RPMI7951 (cell line): ENCODE measurements at places on chromosomes 7 and 10. TPM values are rescaled to one million over a fixed set of nuclear protein-coding genes. Genes with fewer than 3 reads are reported as not detected.

- DNase-seq = no peak
Measured at GRCh38 chr7:70094831-70095230, 496.6 kb downstream of the AUTS2 start.

GRCh38 chr10:119498889-119499676 is 43.4 kb downstream of the RGS10 start:
- peak; percentile 42 for DNase-seq

DNA sequence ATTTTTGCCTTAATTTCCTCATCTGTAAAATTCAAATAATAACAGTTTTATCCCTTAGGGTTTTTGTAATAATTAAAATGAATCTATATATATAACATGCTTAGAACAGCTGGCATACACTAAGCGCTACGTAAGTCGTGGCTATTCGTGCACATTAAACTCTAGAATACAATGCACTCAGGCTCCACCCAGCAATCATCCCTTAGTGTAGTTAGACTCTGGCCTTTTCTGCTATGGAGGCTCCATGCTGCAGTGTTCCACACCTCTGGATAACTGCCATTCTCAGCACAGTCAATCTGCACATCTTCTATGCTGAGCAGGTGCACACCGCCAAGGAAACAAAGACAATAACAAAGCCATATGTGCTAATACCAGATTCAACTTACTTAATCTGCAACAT is 92.9 kb downstream of the IPMK start:
- no peak for DNase-seq

DNA sequence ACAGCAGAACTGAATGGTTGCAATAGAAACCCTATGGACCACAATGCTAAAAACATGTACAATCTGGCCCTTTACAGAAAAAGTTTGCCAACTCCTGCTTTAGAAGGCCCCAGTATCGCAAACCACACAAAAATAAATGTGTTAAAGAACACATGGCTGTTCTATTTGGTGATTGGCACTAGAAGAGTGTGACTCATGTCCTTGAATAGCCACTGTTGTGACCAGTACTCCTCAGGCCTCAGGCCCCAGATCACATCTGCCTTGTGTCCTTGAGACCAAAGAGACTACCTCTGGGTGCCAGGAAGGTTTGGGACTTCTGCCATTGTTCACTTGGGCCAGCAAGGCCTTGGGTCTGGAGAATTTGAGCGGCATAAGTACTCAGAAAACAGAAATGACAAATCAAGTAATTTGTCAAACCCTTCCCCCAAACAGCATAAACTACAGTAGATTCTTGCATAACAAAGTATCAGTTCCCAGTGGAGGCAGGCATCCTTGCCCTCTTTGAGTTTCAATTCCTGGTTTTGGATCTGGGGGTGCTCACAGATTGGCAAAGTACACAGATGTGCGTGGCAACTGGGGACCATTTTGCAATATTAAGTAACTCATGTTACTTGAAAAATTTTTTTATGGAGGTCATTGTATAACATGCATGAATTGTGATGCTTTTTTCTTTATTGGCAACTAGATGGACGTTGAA is 50.2 kb downstream of the MTURN start:
- DNase-seq = peak; percentile 91

DNA sequence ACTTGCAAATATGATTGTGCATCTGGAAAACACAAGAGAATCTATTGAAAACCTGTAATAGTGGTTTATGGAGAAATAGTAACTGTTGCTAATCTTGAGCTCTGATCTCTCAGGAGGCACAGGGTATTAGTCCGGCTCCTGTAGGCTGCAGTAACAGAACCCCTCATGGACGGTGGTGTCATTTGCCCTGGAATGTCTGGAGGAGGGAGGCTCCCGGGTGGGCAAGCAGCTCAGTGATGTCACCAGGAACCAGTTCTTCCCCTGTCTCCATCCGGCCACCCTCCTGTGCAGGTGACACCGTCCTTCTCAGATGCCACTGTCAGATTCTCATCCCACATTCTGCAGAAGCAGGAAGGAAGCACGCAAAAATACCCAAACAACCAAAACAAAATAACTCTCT is 29.3 kb downstream of the INPP5A start:
- DNase-seq = no peak

DNA sequence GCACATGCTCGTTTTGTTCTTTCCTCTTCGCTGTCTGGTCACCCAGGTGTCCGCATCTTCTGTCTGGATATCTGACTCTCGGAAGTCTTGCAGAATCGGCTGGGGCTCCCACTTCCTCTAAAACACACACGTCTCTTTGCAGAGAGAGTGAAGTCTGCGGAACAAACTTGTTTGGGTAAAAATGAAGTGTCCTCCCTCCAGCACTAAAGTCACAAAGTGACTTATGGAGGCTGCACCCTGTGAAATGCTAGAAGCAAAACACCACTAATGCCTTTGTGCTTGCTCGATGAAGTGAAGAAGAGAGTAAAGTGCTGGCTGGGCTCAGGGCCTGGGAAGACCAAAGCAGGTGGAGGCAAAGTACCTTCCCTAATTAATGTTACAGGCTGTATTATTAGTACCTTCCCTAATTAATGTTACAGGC is 71.4 kb downstream of the FGFR2 start:
- DNase-seq = no peak

DNA sequence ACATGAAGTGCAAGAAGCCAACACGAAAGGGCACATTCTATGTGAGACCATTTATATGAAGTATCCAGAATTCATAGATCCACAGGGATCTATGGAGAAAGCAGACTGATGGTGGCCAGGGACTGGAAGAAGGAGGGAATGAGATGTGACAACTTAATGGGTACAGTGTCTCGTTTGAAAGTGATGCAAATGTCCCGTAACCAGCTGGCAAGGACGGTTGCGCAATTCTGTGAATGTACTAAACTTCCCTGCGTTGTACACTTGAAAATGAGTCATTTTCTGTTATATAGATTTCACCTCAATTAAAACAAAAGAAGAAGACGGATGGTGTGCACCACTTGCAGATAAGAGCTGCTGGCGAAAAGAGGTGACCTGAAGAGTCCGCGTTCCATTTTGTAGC is 861.1 kb downstream of the TYW1 start:
- peak; percentile 3 for DNase-seq

LEP gene
- not detected in 2 replicates for total RNA-seq
